ENCODE measurements at places on chromosomes 3 and 15.

- DNase-seq = no peak
Measured at GRCh38 chr3:183871541-183871940, 13.1 kb downstream of the PARL start.

GRCh38 chr3:16884748-16885592, at the start of gene PLCL2:
Gene PLCL2, plus strand, starts transcription at chr3:16884955. Its CDS starts 85 bp downstream, at chr3:16885040.
- peak; percentile 73 for DNase-seq

DNA sequence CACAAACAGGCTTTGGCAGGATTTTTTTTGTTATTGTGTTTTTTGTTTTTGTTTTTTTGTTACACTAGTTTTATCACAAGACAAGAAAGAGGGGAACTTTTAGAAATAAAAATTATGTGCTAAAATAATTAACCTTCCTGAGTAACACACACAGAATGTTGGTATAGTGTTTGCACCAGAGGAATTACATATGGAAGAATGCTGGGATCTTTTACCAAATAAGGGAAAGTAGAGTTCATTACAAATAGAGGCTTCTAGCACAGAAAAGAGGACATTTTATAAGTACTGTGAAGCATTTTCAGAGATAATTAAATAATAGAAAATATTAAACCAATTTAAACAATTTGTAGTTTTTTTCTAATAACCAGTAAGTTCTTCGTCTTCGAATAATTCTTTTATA, 116.0 kb downstream of the IGF1R start:
- no peak for DNase-seq

DNA sequence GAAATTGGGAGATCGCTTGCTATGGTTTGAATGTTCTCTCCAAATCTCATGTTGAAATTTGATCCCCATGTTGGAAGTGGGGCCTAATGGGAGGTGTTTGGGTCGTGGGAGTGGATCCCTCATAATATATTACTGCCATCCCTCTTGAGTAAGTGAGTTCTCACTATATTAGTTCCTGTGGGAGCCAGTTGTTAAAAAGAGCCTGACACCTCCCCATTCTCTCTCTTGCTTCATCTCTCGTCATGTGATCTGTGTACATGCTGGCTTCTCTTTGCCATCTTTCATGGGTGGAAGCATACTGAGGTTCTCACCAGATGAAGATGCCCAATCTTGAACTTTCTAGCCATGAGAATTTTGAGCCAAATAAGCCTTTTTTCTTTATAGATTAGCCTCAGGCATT, 43.0 kb upstream of the IL20RB start:
- no peak for DNase-seq

- DNase-seq = no peak
Measured at GRCh38 chr3:127847236-127847720, 25.0 kb upstream of the MGLL start.

DNA sequence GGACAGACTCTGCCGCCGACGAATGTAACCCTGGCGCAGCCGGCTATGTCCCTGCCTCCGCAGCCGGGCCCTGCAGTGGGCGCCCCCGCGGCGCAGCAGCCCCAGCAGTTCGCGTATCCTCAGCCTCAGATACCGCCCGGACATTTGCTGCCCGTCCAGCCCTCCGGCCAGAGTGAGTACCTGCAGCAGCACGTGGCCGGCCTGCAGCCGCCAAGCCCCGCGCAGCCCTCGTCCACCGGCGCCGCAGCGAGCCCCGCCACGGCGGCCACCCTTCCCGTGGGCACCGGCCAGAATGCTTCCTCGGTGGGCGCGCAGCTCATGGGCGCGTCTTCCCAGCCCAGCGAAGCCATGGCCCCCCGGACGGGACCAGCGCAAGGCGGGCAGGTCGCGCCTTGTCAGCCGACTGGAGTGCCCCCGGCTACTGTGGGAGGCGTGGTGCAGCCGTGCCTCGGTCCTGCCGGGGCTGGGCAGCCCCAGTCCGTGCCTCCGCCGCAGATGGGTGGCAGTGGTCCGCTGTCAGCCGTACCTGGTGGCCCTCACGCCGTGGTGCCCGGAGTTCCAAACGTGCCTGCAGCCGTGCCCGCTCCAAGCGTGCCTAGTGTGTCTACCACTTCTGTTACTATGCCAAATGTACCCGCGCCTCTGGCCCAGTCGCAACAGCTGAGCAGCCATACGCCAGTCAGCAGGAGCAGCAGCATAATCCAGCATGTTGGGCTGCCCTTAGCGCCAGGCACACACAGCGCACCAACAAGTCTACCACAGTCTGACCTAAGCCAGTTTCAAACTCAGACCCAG, 2.4 kb downstream of the TSC22D2 start:
- no peak for DNase-seq

DNA sequence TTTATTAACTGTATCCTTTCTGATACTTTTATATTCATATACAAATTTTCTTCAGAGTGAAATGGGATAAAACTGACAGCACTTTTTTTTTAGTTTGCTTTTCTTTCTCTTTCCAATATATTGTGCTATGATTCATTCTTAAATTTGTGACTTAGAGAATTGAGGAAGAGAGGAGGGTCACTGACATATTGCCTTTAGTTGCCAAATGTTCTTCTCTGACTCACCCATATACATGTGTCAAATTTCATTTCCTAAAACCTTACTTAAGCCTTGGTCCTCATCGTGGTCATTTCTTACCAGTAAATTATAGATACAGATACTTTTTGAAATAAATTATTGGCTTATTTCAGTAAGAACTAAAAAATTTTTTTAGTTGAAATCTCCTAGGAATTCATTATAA, 53.9 kb downstream of the CLASP2 start:
- peak; percentile 79 for DNase-seq

DNA sequence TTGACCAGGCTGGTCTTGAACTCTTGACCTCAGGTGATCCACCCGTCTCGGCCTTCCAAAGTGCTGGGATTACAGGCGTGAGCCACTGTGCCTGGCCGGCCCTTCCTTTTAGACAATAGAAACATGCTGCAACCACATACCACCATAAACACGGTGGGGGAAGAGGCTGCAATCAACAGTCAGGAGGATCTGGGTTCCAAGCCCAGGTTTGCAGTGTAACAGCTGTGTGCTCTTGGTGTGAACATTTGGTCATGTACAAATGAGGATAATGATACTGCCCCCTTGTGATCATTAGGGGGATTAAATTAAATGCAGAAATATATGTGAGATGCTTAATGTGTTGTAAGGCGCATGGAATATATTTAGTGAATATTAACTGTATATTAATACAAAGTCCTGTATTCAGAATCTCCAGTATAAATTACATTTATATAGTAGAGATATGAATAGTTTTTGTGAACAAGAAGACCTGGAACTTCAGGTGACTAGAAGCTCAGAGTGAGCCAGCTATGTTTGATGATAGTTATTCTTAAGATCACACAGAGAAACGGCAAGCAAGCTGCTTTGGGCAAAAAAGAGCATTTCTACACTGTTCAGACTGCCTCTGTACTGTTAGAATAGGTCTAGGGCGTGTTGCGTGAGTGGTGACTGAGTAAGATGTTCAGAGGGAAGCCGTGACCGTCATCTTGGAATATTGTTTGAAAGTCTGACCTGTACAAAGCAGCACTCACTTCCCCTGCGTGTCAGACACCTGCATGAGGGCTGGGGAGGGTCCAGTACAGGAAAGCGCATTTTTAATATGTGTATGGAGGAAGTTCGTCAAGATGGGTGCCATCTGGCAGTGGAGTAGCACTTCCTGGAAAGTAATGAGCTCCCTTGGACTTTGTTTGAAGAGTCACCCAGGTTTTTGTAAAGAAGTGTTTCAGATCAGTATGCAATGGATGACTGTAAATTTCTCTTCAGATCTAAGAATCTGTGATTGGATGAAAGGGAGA, 125.8 kb downstream of the PGPEP1L start:
- peak; percentile 74 for DNase-seq

DNA sequence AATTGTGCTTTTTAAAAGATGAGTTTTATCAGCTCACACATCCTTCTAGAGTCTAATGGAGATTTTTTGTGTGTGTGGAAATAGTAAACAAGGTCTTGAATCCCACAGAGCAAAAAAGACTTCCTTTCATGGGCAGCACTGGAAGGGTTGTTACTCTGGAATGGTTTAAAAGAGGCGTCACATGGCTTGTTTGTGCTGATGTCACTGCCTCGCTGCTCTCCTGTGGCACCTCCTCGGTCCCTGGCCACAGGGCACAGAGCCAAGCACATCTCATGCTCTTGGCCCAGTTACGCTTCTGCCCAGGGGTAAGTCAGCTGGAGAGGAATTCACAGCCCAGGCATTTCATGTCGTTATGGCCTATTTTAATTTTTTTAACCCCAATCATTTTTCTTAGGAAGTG, 53.2 kb downstream of the PGPEP1L start:
- peak; percentile 94 for DNase-seq

DNA sequence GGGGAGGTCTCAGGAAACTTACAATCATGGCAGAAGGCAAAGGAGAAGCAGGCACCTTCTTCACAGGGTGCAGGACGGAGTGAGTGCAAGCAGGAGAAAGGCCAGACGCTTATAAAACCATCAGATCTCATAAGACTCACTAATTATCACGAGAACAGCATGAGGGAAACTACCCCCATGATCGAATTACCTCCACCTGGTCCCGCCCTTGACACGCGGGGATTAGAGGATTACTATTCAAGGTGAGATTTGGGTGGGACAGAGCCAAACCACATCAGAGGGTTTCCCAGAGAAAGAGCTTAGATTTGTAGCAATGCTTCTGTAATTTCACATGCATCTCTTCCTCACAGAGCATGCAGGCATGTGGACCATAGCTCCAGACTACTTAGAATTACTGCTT, 615.7 kb upstream of the UBE2E2 start:
- no peak for DNase-seq

DNA sequence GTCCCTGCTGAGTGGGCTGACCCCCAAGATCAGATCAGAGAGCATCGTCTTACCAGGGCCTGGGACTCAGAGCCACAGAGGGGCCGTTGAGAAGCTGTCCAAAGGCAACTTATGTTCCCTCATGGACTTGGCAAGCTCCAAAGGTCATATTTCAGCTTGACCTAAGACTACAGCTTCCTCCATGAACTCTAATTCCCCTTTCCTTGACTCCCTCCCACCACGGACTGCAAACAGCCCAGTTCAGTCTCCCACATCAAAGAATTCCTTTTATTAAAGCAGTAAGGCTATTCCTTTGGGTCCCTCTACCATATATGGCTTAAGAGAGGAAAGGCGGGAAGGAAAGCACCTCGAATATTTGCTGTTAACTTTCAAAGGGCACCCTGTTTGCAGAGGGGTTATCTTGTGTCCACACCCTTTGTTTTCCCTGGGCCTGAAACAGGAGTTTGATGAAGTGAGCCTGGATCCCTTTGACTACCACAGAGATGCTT, 146.1 kb upstream of the THBS1 start:
- DNase-seq = no peak

DNA sequence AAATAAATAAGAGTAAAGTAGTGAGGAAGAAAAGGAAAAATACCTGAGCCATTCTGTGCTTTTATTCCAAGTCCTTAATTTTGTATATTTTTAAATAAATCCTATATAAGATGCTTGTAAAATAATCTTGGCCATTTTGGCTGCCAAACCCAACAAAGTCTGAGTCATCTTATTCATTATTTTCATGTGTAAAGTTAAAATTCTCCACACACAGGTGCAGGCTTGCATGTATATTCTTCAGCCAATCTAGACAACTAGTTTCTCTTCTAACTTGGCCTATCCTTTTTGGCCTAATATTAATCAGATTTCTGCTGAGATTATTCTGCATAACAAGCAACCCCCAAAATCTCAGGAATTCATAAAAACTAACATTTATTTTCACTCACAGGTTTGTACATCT, 189.8 kb upstream of the ATP11B start:
- peak; percentile 3 for DNase-seq

- peak; percentile 88 for DNase-seq
Measured at GRCh38 chr3:101643861-101644613, 32.9 kb downstream of the ZBTB11 start.

- no peak for DNase-seq
Measured at GRCh38 chr15:73914145-73914544, 12.1 kb upstream of the LOXL1 start.

GRCh38 chr3:143249014-143249413, 129.4 kb downstream of the CHST2 start:
- DNase-seq = no peak

- DNase-seq = no peak
Measured at GRCh38 chr3:69855436-69856162, 116.3 kb downstream of the MITF start.

- no peak for DNase-seq
Measured at GRCh38 chr15:96870580-96870979, 540.1 kb downstream of the NR2F2 start.

GRCh38 chr3:10706156-10706739, 109.8 kb upstream of the SLC6A11 start:
- no peak for DNase-seq

- DNase-seq = no peak
Measured at GRCh38 chr3:87797872-87798566, 260.8 kb downstream of the CGGBP1 start.

DNA sequence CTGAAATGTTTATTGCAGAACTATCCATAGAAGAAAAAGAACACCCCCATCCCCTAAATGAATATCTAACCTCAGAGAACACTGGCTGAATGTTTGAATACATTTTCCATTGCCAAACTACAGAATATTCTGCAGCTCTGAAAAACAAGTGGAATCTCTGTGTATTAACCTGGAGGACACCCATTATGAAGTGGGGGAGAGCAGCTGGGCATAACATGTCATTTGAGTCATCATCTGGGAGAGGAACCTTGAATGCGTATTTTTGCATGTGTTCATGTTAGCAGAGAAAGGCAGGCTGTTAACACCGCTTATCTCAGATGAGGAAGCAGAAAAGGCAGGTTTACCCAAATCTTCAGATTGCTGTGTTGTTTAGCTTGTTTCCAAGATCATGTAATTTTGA, 31.5 kb downstream of the ESYT3 start:
- DNase-seq = peak; percentile 44

DNA sequence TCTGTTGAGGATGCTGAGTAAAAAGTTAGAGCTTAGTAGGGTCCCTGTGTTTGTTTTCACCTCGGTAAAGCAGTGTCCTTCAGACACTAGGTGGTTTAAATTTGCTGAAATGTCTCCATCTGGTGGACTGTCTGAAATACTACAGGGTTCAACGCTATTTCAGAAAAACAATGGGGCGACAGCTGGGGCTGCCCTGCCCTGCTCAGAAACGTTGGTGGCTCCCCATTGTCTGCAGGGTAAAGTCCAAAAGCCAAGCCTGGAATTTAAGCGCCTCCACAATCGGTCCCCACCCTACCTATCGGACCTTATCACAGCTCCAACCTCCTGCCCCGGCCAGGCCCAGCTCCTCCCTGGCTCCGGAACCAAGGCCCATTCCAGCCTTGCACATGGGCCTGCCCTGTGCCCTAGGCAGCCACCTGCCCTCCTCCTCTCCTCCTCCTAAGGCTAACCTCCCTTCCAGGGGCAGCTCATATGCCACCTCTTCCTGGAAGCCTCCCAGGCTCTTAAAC, 4.3 kb upstream of the TSEN2 start:
- DNase-seq = no peak

- DNase-seq = no peak
Measured at GRCh38 chr15:82110144-82110543, 64.3 kb upstream of the MEX3B start.

GRCh38 chr3:42490243-42490642, 12.2 kb upstream of the VIPR1 start:
- no peak for DNase-seq

GRCh38 chr15:82680200-82681102, 29.2 kb downstream of the AP3B2 start:
- no peak for DNase-seq

GRCh38 chr15:78325092-78325843, 14.9 kb upstream of the CRABP1 start:
- DNase-seq = peak; percentile 50

GRCh38 chr3:101978348-101978747, 129.0 kb downstream of the NFKBIZ start:
- DNase-seq = no peak

All from foreskin fibroblast (primary cell).